ENCODE measurements at places on chromosomes 12 and 14.

- peak; percentile 19 for DNase-seq
Measured at GRCh38 chr12:2282318-2282717, 229.5 kb downstream of the CACNA1C start.

DNA sequence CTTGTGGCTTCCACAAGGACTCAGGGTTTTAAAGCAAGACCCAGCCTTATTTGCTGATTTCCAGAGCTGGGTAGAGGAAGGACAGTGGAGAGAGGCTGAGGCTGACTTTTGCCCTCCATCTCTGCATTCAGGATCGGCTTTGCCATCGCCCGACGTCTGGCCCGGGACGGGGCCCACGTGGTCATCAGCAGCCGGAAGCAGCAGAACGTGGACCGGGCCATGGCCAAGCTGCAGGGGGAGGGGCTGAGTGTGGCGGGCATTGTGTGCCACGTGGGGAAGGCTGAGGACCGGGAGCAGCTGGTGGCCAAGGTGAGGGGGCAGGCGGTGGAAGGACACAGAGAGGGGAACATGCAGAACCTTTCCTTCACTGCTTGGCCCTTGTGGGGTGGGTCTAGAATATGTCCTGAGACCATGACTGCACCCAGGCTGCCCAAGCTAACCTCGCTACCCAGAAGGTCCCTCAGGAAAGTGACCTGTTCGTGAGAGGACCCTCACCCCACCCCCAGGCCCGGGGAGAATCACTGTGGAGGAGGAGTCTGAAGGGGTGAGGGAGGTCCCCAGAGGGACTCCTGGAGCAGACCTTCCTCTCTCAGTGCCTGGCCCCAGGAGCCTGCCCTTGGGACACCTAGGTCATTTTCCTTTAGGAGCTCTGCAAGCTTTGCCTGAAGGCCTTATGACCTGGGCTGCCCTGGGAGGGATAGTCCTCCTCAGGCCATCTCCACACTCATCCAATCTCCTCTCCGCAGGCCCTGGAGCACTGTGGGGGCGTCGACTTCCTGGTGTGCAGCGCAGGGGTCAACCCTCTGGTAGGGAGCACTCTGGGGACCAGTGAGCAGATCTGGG is 3.1 kb downstream of the DHRS2 start:
- no peak for DNase-seq

GRCh38 chr14:22594156-22594716 is 3.9 kb upstream of the ABHD4 start:
- DNase-seq: no peak

DNA sequence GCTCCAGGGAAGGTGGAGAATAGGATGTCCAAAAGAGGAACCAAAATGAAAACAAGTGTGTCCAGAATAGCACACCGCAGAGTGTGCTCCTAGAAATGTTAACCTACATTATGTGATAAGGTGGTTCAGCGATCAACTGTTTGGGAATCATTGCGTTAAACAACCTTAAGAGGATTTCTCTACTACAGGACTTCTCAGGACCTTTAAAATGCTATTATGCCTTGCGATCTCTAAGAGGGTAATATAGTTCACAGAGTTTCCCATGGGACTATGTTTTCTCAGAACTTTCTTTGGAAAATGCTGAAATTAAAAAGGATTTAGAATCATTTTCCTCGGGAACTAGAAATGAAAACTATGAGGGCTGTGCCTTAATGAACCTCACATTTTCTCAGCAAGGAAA is 1.8 kb downstream of the GLT8D2 start:
- DNase-seq: no peak

DNA sequence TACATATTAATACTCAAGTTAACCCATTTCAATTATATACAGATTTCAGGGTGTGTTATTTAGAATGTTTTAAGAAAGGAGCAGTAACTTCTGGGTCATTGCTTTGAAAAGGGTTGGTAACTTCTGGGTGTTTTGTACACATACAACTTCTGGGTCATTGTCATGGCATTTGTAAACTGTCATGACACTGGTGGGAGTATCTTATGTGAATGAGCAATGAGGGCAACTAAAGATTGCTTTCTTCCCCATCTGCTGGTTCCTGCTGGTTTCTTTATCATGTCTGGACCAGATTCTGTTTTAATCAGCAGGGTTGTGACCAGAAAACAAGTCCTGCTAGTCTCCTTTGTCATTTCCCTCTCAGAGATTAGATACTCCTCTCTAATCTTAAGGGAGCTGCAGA is 713.3 kb downstream of the LRFN5 start:
- no peak for DNase-seq

DNA sequence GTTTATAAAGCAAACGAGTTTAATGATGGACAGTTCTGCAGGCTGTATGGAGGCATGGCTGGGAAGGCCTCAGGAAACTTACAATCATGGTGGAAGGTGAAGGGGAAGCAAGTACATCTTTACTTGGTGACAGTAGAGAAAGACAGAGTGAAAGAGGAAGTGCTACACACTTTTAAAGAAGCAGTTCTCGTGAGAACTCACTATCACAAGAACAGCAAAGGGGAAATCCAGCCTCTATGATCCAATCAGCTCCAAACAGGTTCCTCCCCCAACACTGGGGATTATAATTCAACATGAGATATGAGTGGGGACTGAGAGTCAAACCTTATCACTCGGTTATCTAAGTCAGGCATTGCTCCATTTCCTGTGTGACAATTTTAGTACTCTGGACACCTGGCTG is 189.9 kb upstream of the CNTN1 start:
- DNase-seq: no peak

GRCh38 chr12:115407036-115407435 is 723.1 kb upstream of the TBX3 start:
- DNase-seq: no peak

All from ACHN (cell line).